ENCODE measurements at places on chromosomes 12 and 14.

DNA sequence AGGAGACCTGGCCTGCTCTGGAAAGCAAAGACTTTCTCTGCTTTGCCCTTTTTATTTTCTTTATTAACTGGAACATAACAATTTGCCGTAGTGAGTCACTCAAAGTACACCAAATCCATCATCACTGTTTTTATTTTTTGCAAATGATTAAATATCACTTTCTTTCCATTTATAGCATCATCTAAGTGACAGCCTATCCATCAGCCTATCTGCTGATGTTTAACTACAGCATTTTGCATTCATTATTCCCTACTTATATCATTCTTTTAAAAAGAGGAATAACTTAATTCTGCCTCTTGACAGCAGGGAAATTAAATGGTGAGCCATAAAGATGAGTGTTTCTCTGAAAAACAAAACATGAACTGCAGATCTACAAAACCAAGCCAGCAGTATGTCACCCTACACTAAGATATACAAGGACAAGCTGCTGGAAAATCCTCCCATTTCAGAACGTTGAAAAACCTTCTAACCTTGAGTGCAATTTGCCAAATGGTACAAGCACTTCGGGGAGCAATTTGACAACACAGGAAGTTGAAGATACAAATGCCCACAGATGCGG, 821.3 kb upstream of the TMEM132C start:
- DNase-seq, result no peak

DNA sequence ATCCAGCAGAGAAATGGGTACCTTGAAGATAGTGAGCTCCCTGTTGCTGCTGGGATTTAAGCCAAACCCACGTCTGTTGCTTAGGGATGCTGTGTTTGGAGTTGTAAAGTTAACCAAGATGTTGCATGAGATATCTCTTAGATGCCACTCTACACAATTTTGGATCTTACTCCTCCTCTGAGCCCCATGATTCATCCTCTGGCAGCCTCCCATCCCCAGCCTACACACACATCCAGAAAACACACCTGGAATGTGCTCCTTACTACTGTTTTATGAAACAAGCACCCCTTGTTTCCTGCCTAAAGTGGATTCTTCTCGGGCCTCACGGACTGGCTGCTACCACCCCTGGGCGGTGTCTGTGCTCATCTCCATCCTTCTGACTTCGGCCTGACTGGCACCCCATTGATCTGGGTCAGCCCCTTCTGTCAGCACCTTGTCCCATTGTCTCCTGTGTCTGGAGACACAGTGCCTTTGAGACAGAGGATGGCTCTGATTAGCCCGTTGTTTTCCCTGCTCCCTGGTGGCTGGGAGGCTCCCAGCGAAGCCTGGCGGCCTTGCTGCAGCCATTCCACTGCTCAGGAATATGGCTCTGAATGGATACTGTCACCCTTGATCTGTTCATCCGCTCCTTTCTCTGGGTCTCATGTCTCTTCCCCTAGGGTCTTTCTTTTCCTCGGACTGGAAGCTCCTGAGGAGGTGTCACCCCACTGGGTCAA, 24.3 kb downstream of the TSPAN9 start:
- no peak for DNase-seq

DNA sequence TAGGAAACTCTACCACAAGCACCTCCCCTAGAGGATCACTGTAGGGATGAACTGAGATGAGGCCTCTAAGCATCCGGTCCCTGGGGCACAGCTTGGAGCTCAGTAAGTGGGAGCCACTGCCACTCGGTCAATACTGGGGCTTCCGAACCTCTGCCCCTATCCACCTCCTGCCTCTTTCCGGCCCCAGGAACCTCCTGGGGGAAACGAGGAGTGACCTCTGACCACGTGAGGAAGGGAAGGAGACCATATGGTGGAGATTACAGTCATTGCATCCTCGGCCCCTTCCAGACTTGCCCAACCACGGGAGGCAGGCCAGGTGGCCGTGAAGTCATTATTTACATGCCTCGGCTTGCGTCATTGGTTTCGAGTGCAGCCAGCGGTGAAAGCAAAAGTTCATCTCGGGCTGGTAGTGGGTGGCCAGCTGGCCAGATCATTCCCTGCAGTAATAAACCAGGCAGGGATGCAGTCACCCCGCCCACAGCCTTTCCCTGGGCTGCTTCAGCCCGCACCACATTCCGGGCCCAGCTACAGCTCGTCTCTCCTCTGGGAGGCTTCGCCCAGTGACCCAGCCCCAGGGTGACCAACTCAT, 65.4 kb downstream of the C14orf132 start:
- DNase-seq, result no peak

DNA sequence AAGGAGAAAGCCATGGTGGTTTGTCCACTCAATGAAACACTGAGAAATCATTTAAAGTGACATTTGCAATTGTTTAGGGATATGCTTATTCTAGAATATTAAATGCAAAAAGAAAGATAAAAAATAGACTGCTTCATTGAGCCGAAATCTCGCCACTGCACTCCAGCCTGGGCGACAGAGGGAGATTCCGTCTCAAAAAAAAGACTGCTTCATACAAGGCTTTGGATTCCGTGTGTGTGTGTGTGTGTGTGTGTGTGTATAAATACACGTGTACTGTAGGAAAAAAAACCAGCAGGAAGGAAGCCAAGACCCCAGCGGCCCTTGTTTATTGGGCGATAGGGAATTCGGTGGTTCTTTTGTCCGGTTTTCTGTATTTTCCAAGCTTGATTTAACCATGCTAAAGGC, 3.2 kb upstream of the ZNF839 start:
- DNase-seq, result no peak

Data from NCI-H2029 treated with DMSO at 0.1 percent for 48 hours (cell line).